ENCODE measurements at places on chromosomes 7 and 10. TPM values are rescaled to one million over a fixed set of nuclear protein-coding genes. Genes with fewer than 3 reads are reported as not detected.

GRCh38 chr7:101998029-101998905 lies 180.8 kb downstream of the CUX1 start:
- DNase-seq = no peak

GRCh38 chr7:141287936-141288335 lies 214.1 kb downstream of the TMEM178B start:
- peak; percentile 50 for DNase-seq

DNA sequence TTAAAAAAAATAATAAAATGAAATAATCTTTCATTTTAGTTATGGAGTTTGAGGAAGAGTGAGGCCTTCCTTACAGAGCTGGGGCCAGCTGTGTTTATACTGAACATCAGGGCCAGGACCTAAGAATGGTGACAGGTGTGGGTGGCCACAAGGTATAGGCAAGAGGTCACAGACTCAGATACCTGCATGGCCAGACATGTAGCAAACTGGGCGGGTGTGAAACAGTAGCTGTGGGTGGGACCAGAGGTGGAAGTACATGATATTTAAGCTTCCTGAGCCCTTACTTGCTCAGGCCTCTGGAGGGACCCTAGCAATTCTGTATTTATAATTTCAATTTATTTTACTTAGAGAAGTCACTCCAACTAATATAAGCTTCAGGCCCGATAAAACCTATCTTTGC lies 27.7 kb upstream of the CAMK1D start:
- DNase-seq = no peak

- no peak for DNase-seq
Measured at GRCh38 chr7:157853076-157853788, 516.4 kb downstream of the DNAJB6 start.

- no peak for DNase-seq
Measured at GRCh38 chr7:102415685-102416225, 17.6 kb upstream of the ORAI2 start.

DNA sequence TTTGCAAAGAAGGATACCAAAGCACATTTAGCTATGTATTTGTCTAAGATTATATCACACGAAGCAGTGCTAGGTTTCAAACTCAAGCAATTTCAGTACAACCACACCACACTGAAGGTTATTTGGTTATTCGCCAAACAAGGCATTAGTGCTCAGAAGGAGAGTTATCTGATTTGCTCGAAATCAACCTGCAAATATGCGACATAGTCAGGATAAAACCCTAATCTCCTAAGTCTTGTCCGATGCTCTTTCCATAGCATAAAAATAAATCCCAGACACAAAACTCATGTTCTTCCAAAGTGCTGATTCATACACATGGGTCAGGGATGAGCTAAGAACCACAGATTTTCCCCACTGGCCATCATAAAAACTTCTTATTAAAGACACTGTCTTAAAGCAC lies 1288.0 kb upstream of the SORCS1 start:
- no peak for DNase-seq

DNA sequence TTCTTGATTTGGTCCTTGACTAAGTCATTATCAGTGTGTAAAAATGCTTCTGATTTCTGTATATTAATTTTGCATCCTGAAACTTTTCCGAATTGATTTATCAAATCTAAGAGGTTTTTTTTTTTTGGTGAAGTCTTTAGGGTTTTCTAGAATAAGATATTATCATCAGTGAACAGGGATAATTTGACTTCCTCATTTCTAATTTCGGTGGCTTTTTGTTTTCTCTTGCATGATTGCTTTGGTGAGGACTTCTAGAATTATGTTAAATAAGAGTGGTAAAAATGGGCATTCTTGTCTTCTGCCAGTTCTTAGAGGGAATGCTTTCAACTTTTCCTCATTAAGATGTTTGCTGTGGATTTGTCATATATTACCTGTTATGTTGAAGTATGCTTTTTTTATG lies 170.5 kb downstream of the CCDC7 start:
- no peak for DNase-seq

DNA sequence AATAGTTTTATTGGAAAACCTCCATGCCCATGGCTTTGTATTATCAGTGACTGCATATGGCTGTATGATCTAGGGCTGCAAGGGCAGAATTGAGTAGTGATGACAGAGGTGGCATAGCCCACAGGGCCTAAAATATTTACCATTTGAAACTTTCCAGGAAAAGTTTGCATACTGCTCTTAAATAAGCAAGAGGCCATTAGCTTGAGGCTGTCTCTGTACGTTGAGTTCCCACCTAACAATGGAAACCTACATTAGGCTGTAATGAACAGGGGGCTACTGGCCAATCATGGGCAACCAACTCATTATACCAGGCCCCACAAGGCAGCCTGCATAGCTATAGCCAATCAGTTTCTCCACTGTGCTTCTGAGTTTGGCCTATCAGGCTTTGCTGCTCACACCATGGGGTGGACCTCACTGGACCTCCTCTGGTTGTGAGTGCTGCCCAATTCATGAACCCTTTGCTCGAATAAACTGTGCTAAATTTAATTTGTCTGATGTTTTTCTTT lies 673 bp upstream of the ST8SIA6 start:
- DNase-seq = no peak

GRCh38 chr7:2490181-2490651 lies 14.0 kb upstream of the GRIFIN start:
- no peak for DNase-seq

GRCh38 chr10:22712956-22713852 lies 1.2 kb downstream of the PIP4K2A start:
- DNase-seq = peak; percentile 57

The TMEM229A gene
- total RNA-seq = not detected

The ANKRD7 gene
- 2.8 TPM for total RNA-seq

The CYP3A7 gene
- total RNA-seq = 0.29 TPM

The GOLGA7B gene
- total RNA-seq = 0.29 TPM
